ENCODE measurements at places on chromosomes 2 and 18.

DNA sequence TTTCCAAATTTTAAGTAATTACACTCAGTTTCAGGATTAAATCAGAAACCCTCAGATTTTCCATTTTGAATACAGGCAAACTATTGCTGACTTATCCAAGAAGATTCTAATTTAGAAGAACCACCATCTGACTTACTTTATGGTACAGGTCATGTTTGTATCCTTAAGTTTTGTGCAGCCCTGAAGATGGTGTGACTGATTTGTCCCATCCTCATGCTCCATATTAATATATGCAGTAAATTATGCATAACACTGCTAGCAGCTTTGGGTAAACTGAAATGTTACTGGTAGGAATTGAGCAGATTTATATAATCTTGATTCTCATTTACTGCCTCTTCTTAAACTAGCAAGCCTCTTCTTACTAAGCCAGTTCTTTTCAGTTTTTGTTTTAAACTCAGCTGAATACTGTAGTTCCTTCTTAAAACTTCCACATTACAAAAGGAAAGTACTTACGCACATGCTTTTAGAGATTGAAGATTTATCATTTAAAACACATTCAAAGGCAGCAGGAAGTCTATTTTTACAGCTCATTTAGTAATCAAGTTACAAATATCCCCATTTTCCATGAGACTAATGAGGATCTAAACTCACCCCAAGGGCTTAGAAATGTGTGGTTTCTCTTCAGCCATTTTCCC is 25.7 kb downstream of the MEX3C start:
- no peaks in the 10 kb centered on the region for H3K4me1 ChIP-seq
- no peak overlapping the region for H3K27ac ChIP-seq
- H3K36me3 ChIP-seq, result peaks cover 6% of the 10 kb centered on the region
- no peak overlapping the region for H3K4me3 ChIP-seq

DNA sequence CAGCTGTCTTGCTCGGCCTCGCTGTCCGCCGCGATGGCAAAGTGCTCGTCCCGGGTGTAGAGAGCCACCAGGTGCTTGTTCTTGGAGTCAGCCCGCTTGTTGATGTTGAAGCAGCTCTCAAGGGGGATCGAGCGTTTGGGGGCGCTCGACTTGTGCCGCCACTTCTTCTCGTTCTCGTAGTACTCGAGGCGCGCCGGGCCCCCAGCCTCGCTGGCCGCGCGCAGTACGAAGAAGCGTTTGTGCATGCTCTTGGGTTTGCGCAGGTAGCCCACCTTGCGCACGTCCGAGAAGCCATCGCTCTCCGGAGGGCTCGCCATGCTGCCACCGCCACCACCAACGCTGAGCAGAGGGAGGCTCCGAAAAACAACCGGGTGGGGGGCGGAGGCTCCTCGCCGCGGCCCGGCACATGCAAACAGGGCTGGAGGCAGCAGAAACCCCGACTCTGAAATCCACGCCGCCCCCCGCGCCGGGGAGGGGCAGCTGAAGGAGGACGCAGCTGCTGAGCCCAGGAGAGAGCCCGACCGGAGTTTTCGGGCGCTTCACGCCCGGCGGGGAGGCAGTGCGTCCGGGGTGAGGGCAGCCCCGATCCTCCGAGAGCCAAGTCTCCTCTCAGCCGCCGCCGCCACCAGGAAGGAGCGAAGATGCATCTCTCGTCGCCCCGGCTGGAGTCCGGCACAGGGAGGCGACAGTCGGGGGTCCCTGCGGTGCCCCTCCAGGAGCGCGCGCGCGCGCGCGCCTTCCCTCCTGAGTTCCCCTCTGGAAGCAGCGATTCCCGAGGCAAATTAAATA is 1.0 kb downstream of the IRS1 start:
- H3K4me3 ChIP-seq, result peak overlapping the region; percentile 77
- H3K36me3 ChIP-seq, result no peaks in the 10 kb centered on the region
- peak overlapping the region; percentile 70 for H3K27ac ChIP-seq

- no peaks in the 10 kb centered on the region for H3K4me1 ChIP-seq
- peaks cover 17% of the 10 kb centered on the region for H3K36me3 ChIP-seq
- no peak for DNase-seq
- H3K27ac ChIP-seq, result no peak overlapping the region
These were observed 39.5 kb downstream of the ZC3H6 start for GRCh38 chr2:112314856-112315255.

DNA sequence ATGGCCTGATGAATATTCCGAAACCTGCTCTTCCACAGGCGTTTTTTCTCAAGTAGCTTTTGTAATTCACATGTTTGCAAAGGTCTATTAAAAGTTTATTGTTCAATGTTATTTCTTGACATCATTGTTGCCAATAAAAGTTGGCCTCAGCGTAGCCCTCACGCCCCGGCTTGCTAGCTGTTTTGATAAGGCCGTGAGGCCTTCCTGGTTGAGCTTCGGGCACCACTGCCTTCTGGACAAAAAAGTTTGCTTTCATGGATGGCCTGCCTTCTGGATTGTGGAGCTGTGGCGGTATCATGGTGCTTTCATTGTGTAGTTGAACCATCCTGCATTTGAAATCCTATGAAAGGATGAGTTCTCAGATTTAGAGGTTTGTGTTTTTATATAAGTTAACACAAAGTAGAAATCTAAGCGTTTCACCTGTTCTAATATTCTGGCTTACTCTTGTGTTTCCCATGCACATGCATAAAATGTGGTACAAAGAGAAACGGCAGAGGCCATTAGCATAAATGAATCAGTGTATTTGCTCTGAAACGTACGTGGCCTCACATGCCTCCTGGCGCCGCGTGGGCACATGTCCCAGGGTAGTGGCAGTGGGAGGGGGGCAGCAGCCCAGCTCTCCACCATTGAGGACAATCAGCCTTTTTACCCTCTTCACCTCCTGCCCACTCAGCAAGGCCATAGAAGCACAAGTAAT is 134.5 kb downstream of the NCK2 start:
- H3K4me3 ChIP-seq, result no peak overlapping the region
- DNase-seq, result no peak
- no peak overlapping the region for H3K27ac ChIP-seq
- peaks cover 42% of the 10 kb centered on the region for H3K4me1 ChIP-seq

- H3K36me3 ChIP-seq, result no peaks in the 10 kb centered on the region
- DNase-seq, result no peak
- H3K4me1 ChIP-seq, result no peaks in the 10 kb centered on the region
- H3K27me3 ChIP-seq, result no peaks in the 10 kb centered on the region
- H3K27ac ChIP-seq, result no peak overlapping the region
These were observed 136.1 kb downstream of the EXOC6B start for GRCh38 chr2:72689579-72690195.

- no peaks in the 10 kb centered on the region for H3K36me3 ChIP-seq
- H3K4me1 ChIP-seq, result no peaks in the 10 kb centered on the region
- no peak overlapping the region for H3K4me3 ChIP-seq
- no peak overlapping the region for H3K27ac ChIP-seq
- no peak for DNase-seq
These were observed 41.3 kb upstream of the CCDC68 start for GRCh38 chr18:55000529-55000928.

GRCh38 chr2:100248971-100249370 is 73.3 kb downstream of the LONRF2 start:
- H3K36me3 ChIP-seq, result no peaks in the 10 kb centered on the region
- no peak overlapping the region for H3K4me3 ChIP-seq
- no peaks in the 10 kb centered on the region for H3K27me3 ChIP-seq
- DNase-seq, result no peak
- H3K27ac ChIP-seq, result no peak overlapping the region
- no peaks in the 10 kb centered on the region for H3K4me1 ChIP-seq

Data from naive thymus-derived CD4-positive, alpha-beta T cell (primary cell).